Vagina (tissue), 2 donors: ENCODE measurements at places on chromosomes 12 and 14. TPM values are rescaled to one million over a fixed set of nuclear protein-coding genes. Genes with fewer than 3 reads are reported as not detected.

The OR11H12 gene
- total RNA-seq, result not detected

- H3K36me3 ChIP-seq, result peaks cover 73% of the 10 kb centered on the region
- DNase-seq, result no peak
- no peak overlapping the region for H3K4me3 ChIP-seq
- H3K27me3 ChIP-seq, result no peaks in the 10 kb centered on the region
These were observed 67.1 kb downstream of the FOXN4 start for GRCh38 chr12:109241936-109242335.

GRCh38 chr14:55267820-55268219, 3.4 kb upstream of the FBXO34 start:
- H3K36me3 ChIP-seq, result no peaks in the 10 kb centered on the region
- no peak overlapping the region for H3K4me3 ChIP-seq
- H3K4me1 ChIP-seq, result peaks cover 13% of the 10 kb centered on the region

- H3K4me3 ChIP-seq, result no peak overlapping the region
- DNase-seq, result no peak
- H3K27ac ChIP-seq, result no peak overlapping the region
- H3K27me3 ChIP-seq, result no peaks in the 10 kb centered on the region
These were observed 15.5 kb downstream of the PLEK2 start for GRCh38 chr14:67396381-67396970.

DNA sequence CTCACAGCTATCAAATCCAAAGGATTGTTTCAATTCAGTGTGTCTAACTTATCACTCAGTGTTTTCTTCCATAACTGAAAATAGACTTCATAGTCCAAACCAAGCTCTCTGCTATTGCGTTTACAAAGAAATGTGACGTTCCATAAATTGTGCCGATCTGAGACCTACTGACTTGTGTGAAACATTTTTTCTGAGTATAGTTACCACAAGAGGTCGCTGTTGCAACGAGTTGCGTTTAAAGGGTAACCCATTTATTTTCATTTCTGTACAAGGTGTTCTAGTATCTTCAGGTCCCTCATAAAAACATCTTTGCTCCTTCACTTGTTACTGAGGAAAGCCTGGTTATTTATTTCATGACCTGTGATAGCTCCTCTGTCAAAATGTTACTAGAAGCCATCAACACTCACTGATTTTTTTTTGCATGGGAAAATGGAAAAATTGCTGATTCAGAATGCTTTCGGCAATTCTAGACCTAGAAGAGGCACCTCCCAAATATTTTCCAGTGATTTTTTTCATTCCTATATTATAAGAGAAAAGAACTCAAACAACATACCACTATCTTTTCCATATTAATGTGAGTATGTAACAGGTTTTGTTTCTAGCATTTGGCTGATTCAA, 60.9 kb upstream of the OR4E1 start:
- no peak overlapping the region for H3K4me3 ChIP-seq
- no peak for DNase-seq
- H3K36me3 ChIP-seq, result no peaks in the 10 kb centered on the region
- no peak overlapping the region for H3K27ac ChIP-seq
- no peaks in the 10 kb centered on the region for H3K4me1 ChIP-seq
